ENCODE measurements at places on chromosomes 1 and 21.

- DNase-seq = no peak
Measured at GRCh38 chr1:98940069-98940721, 64.5 kb downstream of the PLPPR5 start.

- DNase-seq = no peak
Measured at GRCh38 chr1:46485564-46486431, 3.8 kb upstream of the DMBX1 start.

DNA sequence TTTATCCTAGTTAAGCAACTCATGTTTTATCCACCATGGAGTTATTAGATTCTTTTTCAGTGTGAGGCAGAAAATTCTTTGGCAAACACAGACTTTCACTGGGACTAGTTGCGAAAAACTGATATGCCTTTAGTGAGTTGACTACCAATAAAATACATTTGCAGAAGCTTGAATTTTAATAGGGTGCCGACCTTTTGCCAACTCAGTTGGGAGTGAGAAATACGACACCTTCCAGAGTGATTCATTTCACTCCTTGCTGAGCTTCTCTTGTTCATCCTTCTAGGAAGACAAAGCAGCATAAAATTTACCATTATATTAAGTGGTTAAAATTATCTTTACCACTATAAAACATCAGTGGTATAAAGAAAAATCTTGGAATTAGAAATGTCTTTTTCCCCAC lies 1.2 kb upstream of the KRTAP23-1 start:
- no peak for DNase-seq

DNA sequence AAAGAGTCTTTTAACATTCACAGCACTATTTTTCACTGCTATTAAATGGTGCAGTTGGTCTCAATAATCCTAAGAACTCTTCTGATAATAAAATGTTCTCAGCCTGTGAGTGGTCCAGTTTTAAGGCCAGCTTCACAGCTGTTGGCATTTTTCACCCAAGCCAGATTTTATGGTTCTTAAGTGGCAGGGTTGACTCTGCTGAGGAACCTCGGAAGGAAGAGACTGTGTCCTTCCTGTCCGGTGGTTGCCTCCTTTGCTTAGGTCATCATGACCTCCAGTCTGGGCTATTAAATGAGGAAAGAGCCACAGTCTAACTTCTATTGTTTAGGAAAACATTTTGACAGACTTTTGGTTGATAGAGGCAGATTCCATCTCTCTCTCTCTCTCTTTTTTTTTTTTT lies 112.5 kb upstream of the SERBP1 start:
- DNase-seq = no peak

DNA sequence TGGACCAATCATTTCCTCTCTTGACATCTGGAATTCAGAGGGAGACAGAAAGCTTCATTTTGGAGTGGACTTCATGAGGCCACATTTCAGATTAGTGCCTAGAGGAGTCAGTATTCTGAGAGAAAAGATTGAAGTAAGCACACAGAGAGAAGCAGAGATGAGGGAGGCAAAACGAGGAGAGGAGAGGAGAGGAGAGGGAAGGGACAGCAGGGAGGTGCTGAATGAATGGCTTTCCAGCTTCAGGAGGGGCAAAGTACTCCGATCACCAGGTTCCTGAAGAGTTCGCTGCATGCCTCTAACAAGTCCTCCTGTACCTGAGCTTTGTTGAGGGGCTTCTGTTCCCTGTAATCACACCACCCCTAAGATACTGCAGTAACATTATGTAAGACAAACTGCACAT lies 76.0 kb downstream of the NRIP1 start:
- DNase-seq = no peak

DNA sequence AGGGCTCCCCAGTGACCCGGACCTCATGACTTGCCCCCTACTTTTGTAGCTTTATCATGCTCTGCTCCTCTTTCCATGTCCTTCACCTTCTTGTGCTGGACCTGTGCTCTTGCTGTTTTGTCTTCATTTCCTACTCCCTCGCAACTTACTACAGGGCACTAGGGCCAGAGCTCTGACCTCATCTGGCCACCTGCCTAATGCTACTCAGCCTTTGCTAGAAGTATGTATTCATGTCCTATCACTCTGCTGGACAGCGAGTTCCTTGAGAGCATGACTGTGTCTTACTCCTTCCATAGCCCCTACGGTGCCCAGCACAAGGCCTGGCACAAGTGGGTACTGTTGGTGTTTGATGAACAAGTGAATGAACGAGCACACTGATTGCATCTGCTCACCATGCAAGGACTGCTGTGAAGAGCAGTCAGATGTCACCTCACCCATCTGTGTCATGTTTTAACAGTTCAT lies 1.9 kb downstream of the MTFR1L start:
- DNase-seq = no peak

GRCh38 chr1:89259283-89259971 lies 13.2 kb downstream of the GBP5 start:
- DNase-seq = no peak

DNA sequence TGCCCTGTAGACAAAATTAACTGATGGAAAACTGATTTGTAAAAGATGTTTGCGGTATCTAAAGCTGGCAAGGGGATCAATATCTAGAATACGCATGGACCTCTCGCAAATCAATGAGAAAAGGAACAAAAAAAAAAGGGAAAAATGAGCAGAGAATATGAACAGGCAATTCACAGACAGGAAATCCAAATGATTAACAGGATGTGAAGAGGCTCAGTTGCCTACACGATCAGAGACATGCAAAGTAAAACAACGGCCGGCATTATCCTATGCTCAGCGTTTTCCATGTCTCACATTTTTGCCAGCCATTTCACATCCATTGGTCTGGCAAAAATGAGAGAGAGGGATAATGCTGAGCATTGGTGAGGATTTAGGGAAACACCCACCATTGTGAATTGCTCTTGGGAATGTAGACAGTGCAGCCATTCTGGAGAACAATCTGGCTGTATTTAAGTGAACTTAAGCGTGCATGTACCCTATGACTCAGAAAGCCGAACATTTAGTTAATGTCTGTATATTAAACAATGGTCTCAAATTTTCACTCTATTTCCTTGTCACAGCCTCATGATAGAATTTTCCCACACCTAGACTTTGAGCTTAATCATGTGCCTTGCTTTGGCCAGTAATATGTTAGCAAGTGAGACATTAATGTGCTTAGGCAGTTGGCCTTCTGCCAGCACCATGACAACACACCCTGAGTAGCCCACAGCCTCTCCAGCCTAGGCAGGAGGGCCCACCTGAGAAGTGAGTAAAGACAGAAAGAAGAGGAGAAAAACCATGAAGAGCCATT lies 61.0 kb upstream of the NBPF3 start:
- no peak for DNase-seq

GRCh38 chr1:213423041-213423440 lies 372.0 kb downstream of the RPS6KC1 start:
- DNase-seq = no peak

DNA sequence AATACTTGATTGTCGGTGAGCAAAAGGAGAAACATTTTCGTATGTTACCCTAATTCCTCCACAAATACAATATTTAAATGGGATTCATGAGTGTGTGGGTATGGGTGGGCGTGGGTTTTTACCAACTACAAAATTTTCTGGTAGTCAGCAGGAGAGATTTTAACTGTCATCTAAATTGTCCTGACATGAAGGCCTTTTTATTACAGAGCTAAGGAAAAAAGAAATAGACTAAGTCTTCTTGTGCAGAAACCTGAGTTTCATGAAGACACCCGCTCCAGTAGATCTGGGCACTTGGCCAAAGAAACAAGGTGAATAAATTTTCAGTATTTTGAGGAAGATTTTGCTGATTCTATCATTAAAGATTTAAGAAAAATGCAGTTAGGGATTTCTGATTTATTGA lies 752 bp downstream of the RGS18 start:
- DNase-seq = no peak

DNA sequence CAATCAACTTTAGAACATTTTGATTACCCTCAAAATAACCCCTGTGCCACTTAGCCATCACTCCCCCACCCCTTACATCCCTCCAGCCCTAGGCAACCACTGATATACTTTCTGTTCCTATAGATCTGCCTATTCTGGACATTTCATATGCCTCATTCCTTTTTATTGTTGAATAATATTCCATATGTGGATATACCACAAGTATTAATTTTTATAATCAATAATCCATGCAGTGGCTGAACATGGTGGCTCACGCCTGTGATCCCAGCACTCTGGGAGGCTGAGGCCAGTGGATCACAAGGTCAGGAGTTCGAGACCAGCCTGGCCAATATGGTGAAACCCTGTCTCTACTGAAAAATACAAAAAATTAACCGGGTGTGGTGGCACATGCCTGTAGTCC lies 20.1 kb upstream of the MED18 start:
- DNase-seq = no peak

DNA sequence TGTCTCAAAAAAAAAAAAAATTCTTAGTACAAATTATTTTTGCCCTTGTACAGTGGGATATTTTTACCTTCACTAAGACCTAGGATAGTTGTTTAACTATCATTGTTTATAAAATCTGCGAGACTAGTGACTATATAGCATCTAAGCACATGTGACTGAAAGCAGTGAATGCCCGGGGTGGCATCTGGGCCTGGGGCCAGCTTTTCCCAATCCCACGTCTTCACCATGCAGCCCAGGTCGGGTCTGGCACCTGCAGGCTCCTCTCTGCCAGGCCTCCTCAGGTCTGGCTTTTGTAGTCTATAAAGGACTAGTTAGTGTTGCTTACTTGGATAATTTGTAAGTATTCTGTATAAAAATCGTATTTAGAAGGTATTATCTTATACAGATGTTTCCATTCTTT lies 40.8 kb downstream of the CBS start:
- peak; percentile 1 for DNase-seq

- DNase-seq = no peak
Measured at GRCh38 chr1:1917995-1918900, 831 bp downstream of the TMEM52 start.

DNA sequence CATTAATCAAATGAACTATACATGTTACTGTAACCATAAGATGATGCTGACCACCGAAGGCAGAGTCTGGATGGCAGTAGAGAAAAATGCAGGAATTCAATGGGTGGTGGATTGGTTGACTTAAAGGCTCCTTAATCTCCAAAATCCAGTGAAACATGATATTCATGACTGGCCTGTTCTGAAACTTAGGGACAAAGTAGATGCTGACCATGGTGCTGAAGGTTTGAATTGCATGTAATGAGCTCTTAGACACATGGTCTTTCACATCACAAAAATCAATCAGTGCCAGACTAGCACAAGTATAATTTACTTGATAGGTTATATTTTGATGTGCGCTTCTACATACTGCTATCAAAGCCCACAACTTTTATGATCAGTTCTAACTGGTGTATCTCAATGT lies 30.9 kb upstream of the NTMT2 start:
- DNase-seq = no peak

DNA sequence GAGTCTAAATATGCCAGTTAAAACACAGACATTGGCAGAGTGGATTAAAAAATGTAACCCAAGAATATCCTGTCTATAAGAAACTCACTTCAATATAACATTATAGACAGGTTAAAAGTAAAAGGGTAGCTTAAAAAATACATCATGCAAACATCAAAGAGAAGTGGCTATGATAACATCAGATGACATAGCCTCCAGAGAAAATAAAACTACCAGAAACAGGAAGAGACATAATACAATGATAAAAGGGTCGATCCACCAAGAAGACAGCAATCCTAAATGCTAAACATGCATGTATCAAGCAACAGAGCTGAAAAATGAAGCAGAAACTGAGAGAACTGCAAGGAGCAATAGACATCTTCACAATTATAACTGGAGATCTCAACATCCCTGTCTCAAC lies 190.2 kb upstream of the NR5A2 start:
- no peak for DNase-seq

DNA sequence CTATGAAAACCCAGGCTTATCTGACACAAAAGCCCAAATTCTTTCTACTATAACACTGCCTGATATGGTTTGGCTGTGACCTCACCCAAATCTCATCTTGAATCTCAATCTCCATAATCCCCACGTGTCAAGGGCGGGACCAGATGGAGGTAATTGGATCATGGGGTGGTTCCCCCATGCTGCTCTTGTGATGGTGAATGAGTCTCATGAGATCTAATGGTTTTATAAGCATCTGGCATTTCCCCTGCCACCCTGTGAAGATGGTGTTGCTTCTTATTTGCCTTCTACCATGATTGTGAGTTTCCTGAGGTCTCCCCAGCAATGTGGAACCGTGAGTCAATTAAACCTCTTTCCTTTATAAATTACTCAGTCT lies 123.3 kb upstream of the USP24 start:
- DNase-seq = no peak

DNA sequence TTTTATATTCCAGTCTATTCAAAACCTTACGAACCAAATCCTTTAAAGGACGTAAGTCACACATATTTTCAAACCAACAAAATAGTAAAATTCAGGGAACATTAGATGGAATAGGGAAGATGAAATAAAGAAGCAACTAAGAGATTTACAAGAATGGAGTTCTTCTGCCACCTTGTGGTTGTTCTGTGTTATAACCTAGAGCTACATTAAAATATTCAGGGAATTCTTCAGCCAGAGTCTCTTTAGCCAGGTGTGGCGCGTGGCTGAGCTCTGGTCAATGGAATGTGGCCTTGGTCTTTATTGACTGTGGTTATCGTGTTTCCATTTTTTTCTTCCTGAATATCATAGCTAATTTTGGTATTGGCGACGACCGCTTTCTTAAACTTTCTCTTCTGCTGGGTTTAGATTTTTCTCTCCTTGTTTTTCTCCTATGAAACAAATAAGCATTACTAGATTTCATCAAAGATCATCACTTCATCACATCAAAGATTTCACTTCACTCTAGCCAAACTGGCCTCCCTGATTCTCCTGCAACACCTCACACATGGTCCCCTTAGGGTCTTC lies 221.3 kb downstream of the MRPL39 start:
- DNase-seq = peak; percentile 83

- DNase-seq = no peak
Measured at GRCh38 chr21:32196001-32196400, 82.8 kb downstream of the MIS18A start.

DNA sequence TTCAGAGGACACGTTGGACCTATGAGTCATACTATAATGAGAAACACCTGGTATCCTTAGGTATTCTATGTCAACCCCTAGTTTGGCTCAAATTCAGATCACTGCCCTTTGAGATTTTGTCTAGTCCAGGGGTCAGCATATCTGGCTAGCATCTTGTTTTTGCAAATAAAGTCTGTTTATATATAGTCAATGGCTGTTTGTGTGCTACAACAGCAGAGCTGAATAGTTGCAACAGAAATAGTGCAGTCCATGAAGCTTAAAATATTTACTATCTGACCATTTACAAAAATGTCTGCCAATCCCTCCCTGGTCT lies 48.5 kb upstream of the EDEM3 start:
- no peak for DNase-seq

DNA sequence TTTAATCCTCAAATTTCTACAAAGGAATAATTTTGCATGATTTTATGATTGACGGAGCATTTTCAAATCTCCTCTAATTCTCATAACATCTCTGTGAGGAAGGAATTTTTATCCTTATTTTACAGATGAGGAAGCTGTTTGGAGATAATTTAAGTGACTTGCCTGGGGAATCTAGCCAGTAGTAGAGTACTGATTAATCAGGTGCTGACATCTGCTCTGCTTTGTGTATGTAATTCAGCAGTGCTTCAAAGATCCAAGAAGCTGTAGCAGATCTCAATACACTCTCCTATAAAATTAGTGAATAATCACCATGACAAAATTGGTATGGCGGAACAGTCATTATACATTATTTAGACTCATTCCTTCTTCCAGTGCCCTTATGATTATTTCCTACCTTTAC lies 46.0 kb downstream of the DPH5 start:
- DNase-seq = no peak

- no peak for DNase-seq
Measured at GRCh38 chr21:34202553-34203372, 129.4 kb downstream of the MRPS6 start.

- DNase-seq = peak; percentile 33
Measured at GRCh38 chr1:223628233-223629125, 37.0 kb downstream of the CAPN8 start.

Data from NCI-H1105 treated with DMSO at 0.1 percent for 48 hours (cell line).